ENCODE measurements at places on chromosomes 5 and 9. TPM values are rescaled to one million over a fixed set of nuclear protein-coding genes. Genes with fewer than 3 reads are reported as not detected.

Gene IL33
- 1.3 TPM for total RNA-seq

Gene ADAMTSL2
- total RNA-seq, result under 0.01 TPM

Gene NMUR2
- total RNA-seq, result not detected

Gene BRINP1
- total RNA-seq, result 0.33 TPM

Gene MPDZ
- total RNA-seq, result 59.1 TPM

Gene NEUROG1
- not detected for total RNA-seq

Gene SLC6A18
- not detected for total RNA-seq

Gene PCDHA12
- 0.50 TPM for total RNA-seq

Gene WDR38
- total RNA-seq, result not detected

Gene PPP1R2B
- total RNA-seq, result 0.17 TPM

Gene NIPAL4
- 0.17 TPM for total RNA-seq

Gene PLAC8L1
- not detected for total RNA-seq

All from fibroblast of lung (primary cell).